ENCODE measurements at places on chromosomes 16 and 17. TPM values are rescaled to one million over a fixed set of nuclear protein-coding genes. Genes with fewer than 3 reads are reported as not detected.

ACSM5 gene
- polyA plus RNA-seq, result not detected

CACNG1 gene
- polyA plus RNA-seq, result not detected

GRCh38 chr16:11501632-11502031 lies 85.1 kb downstream of the LITAF start:
- no peak for DNase-seq
- peaks cover 10% of the 10 kb centered on the region for H3K4me1 ChIP-seq
- no peaks in the 10 kb centered on the region for H3K36me3 ChIP-seq
- H3K4me3 ChIP-seq, result no peak overlapping the region

DNA sequence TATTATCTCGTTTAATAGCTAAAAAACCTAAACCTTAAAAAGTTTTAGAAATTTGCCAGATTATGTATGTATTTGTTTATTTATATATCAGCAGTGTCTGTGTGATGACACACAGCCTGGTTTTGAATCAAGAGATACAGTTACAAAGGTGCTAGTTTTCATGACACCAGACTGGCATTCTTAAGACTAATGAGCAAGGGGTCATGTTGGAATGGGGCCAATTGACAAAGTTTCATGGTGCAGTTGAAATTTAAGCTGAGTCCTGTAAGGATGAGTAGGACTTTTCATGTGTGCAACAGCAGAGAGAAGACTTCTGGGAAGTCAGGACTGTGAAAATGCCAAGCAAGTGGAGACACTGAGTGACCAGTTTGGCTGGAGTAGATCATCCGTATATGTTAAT lies 3.2 kb upstream of the KRT10 start:
- no peak overlapping the region for H3K27ac ChIP-seq
- peaks cover under 1% of the 10 kb centered on the region for H3K4me1 ChIP-seq
- DNase-seq, result no peak
- peaks cover 9% of the 10 kb centered on the region for H3K27me3 ChIP-seq
- no peak overlapping the region for H3K4me3 ChIP-seq

- H3K36me3 ChIP-seq, result no peaks in the 10 kb centered on the region
- no peaks in the 10 kb centered on the region for H3K4me1 ChIP-seq
- no peak overlapping the region for H3K27ac ChIP-seq
Measured at GRCh38 chr16:86877108-86877507, 298.8 kb downstream of the FOXL1 start.

DNA sequence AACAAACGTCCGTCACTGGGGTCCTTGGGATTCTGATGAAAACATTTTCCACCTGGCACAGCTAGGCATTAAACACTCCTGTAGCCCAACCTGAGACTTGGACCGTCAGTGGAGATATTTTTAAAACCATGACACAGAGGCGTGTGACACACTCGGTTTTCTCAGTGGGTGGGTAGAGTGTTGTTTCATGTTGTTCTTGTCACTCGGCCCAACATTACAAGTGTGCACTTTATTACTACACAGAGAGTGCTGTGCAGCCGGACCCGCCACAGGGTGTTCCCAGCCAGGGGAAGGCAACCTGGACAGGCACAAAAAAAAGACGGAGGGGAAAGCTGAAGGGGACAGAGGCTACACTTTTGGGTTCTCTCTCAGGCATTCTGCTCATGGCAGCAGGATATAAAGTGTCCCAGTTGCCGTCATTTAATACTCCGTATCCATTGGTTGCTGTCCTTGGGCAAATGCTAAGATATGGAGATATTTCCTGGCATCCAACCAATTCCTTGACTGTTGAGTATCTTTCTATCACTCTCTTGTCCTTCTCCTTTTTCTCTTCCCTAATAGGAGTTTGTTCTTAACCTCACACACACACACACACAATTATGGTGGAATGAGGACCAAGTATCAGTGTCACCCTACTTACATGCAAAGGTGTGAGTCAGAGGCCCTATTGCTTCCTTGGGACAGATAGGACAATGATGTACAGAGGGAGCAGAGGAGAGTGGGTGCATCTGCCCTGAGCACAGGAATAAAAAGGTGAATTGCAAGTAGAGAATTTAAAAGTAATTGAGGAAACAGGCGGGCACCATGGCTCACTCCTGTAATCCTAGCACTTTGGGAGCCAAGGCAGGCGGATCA lies 154.1 kb upstream of the SOX9 start:
- no peak overlapping the region for H3K4me3 ChIP-seq
- no peaks in the 10 kb centered on the region for H3K4me1 ChIP-seq

GRCh38 chr16:57570301-57571070 lies 28.0 kb downstream of the ADGRG5 start:
- peaks cover 27% of the 10 kb centered on the region for H3K36me3 ChIP-seq
- H3K27ac ChIP-seq, result no peak overlapping the region
- DNase-seq, result no peak

DNA sequence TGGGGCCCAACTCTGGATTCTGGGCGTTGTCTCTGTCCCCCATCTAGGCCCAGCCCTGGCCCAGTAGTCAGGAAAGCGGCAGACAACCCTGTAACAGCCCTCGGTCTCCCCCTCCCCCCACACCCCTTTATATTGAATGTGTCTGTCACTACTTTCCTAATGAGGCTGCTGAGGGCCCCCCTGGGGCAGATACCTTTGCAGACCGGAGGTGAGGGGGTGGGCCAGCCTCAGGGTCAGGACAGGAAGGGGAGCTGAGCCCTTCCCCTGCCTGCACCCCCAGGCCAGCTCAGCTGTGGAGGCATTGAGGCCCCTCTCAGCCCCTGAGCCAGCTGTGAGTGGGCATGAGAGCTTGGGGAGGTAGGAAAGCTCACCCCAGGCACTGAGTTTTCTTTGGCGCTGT lies 17.1 kb downstream of the RAI1 start:
- peaks cover 5% of the 10 kb centered on the region for H3K27me3 ChIP-seq
- no peak overlapping the region for H3K4me3 ChIP-seq
- H3K36me3 ChIP-seq, result no peaks in the 10 kb centered on the region
- H3K27ac ChIP-seq, result no peak overlapping the region
- H3K4me1 ChIP-seq, result peaks cover 42% of the 10 kb centered on the region

GRCh38 chr16:62644030-62644812 lies 608.0 kb upstream of the CDH8 start:
- no peak overlapping the region for H3K27ac ChIP-seq
- no peak for DNase-seq
- H3K36me3 ChIP-seq, result no peaks in the 10 kb centered on the region
- no peaks in the 10 kb centered on the region for H3K27me3 ChIP-seq
- no peaks in the 10 kb centered on the region for H3K4me1 ChIP-seq
- H3K4me3 ChIP-seq, result no peak overlapping the region

DNA sequence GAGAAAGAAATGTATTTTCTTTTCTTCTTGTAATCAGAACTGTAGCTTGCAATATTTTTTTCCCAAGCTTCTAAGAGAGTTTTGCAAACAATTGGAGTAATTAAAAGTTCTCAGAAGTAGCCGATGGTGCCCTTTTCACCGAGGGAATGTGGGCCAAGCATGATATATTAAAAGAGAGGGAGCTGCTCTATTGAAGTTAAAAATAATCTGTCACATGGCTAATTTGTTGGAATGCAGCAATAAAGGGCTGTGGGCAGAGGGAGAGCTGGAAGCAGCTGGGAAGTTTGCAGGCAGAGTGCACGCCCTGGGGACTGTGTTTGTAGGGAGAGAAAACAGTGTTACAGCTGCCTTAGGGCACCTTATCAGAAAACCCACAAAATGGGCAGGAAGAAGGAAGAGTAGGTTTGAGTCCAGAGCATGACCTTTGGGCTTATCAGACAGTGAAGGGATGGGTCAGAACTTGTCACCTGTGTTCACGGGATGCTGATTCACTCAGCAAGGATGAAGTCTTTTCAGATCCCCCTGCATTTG lies 18.5 kb upstream of the TERF2 start:
- no peak overlapping the region for H3K4me3 ChIP-seq
- no peak for DNase-seq
- H3K27ac ChIP-seq, result no peak overlapping the region
- no peaks in the 10 kb centered on the region for H3K4me1 ChIP-seq
- no peaks in the 10 kb centered on the region for H3K36me3 ChIP-seq
- H3K27me3 ChIP-seq, result no peaks in the 10 kb centered on the region

GRCh38 chr16:546909-547770 lies 13.1 kb upstream of the PRR35 start:
- H3K36me3 ChIP-seq, result no peaks in the 10 kb centered on the region
- peaks cover 6% of the 10 kb centered on the region for H3K27me3 ChIP-seq
- DNase-seq, result peak; percentile 53
- H3K4me1 ChIP-seq, result no peaks in the 10 kb centered on the region
- H3K4me3 ChIP-seq, result no peak overlapping the region
- no peak overlapping the region for H3K27ac ChIP-seq

Data from immature natural killer cell (primary cell).